Osteocyte (in vitro differentiated cells): ENCODE measurements at places on chromosomes 11 and 22.

DNA sequence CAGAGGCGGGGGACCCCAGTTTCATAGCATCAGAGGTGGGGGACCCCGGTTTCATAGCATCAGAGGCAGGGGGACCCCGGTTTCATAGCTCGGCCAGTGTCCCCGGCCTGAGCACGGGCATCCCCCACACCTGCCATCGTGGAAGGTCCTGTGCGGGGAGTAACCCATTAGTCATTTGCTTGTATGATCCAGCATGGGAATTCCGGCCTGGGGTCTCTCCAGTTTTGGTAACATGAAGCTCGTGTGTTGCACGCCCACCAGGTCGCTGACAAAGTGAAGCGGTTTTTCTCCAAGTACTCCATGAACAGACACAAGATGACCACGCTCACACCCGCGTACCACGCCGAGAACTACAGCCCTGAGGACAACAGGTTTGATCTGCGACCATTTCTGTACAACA lies 29.0 kb upstream of the KRTAP5-7 start:
- DNase-seq: peak; percentile 80

GRCh38 chr11:57904376-57904775 lies 119.3 kb upstream of the OR9Q1 start:
- DNase-seq: no peak

DNA sequence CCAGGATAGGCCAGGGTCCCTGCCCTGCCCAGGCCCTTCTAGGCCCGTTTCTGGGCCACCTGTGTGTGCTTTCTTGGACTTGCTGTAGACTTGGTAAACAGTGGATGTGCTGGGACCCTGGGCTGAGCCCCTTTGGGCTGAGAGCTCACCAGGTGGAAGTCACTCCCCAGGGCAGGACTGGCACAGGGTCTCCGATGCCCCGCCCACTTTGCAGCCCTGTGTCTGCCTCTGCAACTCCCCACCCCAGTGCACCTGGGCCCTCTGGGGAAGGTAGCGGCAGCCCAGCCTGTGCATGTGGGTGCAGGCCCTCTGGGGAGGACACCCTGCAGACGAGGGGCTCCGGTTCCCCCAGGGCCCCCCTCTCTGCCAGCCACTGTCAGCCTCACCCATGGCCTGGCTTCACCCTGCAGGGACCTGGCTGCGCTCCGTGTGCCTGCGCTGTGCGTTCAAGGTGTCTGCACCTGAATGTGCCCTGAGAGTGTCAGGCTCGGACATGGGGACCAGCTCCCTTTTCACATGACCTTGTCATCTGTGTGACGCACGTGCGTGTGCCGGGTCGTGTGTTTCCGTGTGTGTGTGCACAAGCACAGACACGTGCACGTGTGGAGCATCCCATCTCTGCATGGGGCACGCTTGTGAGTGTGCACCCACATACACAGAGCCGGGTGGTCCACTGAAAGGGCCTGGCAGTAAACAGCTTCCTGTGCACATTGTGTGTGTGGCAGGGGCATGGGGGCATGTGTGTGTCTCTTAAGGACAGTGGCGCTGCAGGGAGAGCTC lies 118.5 kb downstream of the KCNQ1OT1 start:
- DNase-seq: peak; percentile 82

DNA sequence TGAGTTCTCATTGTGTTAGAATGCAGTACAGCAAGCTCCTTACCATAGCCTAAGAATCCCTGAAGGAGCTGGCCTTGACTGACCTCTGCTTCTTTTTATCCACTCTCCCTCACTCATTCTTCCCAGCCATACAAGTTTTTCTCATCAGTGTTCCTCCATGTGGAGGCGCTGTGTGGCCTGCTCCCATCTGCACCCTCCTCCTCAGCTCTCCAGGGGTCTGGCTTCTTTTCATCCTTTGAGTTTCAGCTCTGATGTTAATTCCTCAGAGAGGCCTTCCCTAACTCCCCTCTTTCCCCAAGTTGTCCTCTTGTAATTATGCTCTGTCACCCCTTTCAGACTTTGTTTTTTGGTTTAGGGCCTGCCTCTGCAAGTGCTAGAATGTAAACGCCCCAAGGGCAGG lies 144.8 kb downstream of the WNT7B start:
- no peak for DNase-seq

DNA sequence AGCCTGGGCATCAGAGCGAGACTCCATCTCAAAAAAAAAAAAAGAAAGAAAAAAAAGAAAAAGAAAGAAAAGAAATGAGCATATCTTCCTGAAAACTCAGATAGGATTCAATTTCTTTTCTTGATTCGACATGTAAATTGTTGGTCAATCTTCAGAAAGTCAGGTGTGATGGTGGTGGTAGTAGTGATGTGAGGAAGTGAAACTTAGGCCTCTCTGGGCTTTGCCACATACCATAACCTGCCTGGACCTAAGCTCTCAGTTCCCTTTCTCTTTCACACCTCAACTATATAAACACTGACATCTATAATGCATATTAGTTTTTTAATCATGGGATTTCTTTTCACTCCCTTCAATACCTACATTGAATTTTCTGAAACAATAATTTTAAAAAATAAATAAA lies 98.0 kb upstream of the TBCEL start:
- no peak for DNase-seq

DNA sequence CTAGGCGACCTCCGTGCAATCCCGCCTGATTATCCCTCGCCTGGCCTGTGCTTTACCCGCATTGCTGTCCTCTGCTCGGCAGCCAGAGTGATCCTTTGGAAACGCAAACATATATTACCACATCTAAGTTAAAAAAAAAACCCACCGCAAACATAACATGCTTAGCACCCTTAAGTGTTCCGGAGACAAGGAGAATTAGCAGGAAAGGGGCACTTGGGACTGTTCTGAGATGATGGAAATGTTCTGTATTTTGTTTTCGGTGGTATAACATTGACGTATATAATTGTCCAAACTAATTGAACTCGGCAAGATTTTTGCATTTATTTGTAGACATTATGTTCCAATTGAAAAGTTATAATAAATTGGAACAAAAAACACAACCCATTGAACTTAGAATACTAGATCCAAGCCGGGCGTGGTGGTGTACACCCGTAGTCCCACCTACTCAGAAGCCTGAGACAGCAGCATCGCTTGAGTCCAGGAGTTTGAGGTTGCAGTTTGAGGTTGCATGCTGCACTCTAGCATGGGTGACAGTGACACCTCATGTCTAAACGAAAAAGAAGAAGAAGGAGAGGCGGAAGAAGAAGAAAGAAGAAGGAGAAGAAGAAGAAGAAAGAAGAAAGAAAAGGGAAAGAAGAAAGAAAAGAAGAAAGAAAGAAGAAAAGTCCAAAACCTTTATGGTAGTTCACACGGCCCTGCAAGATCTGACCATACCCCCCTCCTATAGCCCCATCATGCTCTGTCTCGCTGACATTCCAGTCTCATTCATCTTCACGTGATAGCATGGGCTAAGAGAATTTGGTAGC lies 604 bp upstream of the POLR3H start:
- DNase-seq: no peak

- no peak for DNase-seq
Observed at GRCh38 chr11:68137833-68138232, 16.6 kb upstream of the CHKA start.

- no peak for DNase-seq
Observed at GRCh38 chr11:84958295-84958694, 668.8 kb downstream of the DLG2 start.

DNA sequence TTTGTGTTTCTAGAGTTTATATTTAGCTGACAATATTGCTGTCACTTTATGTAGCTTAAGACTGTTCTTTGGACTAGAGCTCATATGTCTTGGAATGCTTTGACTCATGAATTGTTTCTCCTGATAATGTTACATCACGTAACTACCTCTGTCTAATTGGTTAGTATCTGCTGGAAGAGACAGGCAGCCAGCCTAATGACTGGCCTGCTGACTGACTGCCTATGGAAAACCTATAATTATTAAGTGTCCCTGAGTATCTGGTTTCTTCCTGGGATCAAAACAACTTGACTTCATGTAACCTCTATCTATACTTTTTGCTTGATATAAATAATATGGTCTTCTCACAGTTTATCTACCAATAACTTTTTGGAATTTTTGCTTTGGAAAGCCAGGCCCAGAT lies 9.4 kb downstream of the SOX6 start:
- no peak for DNase-seq

DNA sequence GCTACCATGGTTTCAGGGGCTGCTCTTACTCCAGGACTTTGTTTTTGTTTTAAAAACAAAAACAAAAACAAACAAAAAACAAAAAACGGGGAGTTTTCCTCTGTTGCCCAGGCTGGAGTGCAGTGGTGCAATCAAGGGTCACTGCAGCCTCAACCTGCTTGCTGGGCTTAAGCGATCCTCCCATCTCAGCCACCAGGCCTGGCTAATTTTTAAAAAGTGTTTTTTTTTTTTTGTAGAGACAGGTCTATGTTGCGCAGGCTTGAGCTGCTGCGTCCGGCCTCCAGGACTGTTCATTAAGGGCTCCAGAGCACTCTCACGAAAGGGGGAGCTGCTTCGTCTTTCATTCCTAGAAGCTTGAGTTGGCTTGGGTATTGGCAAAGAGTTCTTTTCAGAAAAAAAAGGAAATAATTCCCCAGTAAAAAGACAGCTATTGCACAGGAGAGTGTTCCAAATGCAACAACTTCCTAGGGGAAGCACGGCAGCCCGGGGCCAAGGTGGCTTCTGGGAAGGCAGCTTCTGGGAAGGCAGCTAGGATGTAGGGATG lies 78.5 kb downstream of the NAT10 start:
- no peak for DNase-seq

GRCh38 chr11:68741463-68741862 lies 9.9 kb downstream of the TESMIN start:
- DNase-seq: no peak

GRCh38 chr11:23574149-23574548 lies 713.9 kb upstream of the CCDC179 start:
- DNase-seq: no peak

GRCh38 chr11:79676396-79676795 lies 235.6 kb upstream of the TENM4 start:
- no peak for DNase-seq
